ENCODE measurements at places on chromosomes 7 and 10. TPM values are rescaled to one million over a fixed set of nuclear protein-coding genes. Genes with fewer than 3 reads are reported as not detected.

GRCh38 chr10:49539320-49539885 lies 482 bp upstream of the ERCC6 start:
- no peak for DNase-seq

The PSPH gene
- total RNA-seq = 7.5 TPM

GRCh38 chr10:24444337-24444736 lies 235.4 kb downstream of the KIAA1217 start:
- DNase-seq = no peak

The ANLN gene
- total RNA-seq = 0.55 TPM

DNA sequence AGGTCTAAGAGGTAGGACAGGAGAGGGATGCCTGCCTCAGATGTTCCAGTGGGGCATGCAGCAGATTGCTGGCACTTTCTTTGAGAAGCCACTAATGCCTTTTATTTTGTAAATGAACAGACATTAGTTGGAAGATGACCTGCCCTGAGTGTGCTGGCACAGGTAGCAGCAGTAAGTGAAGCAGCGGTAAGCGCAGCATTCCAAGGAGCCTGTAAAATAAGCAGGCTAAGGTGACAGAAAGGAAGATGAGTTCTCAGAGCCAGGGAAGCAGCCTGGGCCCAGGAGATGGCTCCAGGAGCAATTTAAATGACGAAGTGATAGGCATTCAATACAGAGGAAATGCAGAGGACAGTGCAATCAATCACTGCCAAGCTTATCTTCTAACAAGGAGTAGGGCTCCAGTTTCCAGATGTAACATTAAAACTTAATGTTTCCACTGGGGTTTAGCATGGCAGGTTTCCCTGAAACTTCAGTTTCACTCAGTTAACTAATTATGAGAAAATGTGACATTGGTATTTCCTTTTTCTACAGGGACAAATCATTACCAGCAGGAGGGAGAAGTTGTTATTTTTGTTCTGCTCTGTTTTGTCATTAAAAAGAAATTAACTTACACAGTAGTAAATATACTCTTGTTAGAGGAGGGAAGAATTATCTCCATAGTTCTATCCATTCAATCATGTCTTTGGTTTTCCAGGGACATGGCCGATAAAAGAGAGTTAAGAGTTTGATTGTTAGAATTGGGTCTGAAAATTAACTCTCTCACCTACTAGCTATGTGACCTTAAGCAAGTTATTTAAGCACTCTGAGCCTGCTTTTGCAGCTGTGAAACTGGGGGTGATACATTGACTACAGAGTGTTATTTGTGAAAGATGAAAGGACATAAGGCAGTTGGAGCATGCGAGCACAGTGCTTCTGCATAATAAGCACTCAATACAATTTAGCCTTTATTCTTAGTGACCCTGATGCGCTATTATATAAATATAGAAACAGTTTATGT lies 96.6 kb upstream of the PTN start:
- no peak for DNase-seq

- no peak for DNase-seq
Observed at GRCh38 chr7:24197852-24198251, 86.1 kb upstream of the NPY start.

DNA sequence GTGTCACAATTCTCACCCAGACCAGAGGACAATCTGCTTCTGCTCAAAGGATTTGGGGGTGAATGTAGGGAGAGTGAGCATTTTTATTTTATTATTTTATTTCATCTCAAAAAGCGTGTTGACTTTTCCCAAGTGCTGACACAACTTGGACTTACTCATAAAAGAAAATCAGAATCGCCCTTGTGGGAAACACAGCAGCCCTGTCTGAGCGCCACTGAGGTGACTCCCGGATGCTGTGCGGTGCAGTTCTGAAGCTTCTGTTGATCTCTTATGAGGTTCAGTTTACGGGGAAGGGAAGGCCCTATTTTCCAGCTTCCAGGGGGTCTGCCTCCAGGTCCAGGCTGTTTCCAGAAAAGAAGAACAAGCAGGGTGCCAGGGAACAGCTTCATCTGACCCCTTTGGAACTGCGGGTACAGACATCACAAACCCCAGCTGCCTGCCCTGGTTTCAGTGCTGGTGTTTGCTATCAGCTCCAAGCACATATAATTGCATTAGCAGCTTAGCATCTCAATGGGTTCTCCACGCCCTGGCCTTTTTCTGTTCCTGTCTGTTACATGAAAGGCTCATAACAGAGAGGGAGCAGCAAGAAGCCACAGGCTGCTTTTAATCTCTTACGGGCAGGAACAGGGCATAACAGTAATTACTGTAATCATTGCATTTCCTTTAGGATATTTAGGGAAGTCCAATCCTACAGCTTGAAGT lies 52.4 kb downstream of the PARP12 start:
- DNase-seq = no peak
